ENCODE measurements at places on chromosomes 7 and 10.

DNA sequence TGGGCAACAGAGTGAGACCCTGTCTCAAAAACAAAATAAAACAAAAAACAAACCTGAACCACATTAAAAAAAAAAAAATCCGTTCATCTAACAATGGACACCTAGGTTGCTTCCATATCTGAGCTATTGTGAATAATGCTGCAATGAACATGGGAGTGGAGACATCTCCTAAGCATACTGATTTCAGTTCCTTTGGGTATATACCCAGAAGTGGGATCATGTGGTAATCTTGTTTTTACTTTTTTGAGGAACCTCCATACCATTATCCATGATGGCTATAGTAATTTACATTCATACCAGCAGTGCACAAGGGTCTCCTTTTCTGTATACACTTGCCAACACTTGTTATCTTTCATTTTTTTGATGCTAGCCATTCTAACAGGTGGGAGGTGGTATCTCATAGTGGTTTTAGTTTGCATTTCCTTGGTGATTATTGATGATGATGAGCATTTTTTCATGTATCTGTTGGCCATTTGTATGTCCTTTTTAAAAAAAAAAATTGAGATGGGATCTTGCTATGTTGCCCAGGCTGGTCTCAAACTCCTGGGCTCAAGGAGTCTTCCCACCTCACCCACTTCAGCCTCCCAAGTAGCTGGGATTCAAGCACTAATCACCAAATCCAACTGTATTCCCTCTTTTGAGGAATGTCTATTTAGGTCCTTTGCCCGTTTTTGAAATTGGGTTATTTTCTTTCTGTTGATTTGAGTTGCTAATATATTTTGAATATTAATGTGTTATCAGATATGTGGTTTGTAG, 17.5 kb downstream of the CDK13 start:
- no peak for DNase-seq

DNA sequence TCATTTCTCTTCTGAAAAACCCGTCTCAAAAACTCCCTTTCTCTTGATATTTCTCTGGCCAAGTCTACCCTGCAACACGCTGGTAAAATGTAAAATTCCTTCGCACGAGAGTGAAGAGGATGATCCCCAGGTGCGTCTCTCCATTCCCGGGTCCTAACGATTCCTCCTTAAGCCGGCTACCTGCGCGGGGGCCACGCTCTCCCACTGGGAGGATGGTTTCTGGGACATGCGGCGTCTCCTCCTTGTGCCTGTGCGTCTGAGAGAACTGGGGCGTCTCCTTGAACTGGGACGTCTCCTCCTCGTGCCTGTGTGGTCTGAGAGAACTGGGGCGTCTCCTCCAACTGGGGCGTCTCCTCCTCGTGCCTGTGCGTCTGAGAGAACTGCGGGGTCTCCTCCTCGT, 149.9 kb downstream of the WDR37 start:
- no peak for DNase-seq

DNA sequence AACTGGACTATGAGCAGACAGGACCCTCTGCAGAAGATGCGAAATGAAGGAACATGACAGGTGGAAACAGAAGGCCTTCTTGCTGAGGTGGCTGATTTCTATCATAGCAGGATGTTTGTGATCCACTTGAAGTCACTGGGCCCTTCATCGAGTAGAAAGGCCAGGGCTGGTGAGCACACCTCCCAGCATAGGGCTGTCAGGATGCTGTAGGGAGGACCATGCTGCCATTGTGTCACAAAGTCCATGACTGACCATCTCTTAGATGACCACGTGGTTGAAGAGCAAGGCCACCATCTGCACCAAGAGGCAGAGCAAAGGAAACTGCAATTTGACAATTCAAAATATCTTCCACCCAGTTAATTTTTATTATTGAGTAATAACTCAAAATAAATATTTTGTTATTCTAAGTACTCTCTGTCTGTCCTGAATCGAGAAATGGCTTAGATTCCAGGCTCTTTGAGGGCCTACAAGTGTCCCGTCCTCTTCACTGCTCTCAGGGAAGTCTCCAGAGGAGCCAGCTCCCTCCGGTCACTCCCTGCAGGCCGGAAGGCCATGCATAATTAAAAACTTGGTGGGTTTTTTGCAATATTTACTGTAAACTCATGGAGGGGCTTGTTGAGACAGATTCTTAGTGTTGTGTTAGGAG, 249.3 kb upstream of the ZMIZ1 start:
- no peak for DNase-seq

- DNase-seq, result no peak
Measured at GRCh38 chr10:13921941-13922340, 335.2 kb downstream of the PRPF18 start.

GRCh38 chr7:103680161-103681144, 234.4 kb upstream of the SLC26A5 start:
- DNase-seq, result no peak

DNA sequence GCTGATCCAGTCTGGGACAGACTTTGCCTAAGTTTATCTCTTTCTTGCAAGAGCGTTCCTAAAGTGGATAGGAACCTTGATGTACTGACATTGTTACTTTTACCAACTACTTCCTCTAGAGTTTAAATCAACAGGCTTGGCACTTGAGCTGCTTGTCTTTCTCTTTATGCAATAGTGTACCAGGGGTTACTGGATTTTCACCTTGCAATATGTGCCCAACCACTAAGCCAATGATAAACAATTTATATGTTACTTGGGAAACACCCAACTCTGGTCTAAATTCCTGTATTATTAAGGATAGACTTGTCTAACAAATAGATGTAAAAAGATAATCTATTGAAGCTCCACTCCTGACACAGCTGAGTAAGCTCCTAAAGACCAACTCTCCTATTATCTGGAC, 470.2 kb downstream of the SH2D4B start:
- DNase-seq, result no peak

DNA sequence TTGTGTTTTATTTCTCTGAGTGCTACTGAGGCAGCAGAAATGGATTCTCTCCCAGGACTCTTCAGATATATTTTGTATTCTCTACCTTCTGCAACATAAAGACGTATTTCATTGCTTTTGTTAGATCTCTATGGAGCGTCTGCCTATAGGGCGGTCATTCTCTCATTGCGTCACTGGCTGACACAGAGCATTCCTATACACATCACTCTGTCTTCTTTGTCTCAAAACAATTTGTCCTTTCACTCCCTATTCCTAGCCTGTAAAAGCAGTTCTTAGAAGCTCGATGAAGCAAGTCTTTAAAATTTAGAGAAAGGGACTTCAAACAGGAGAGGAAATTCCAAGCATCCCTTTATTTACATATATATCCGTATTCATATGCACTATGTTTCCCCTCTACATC, 120.6 kb downstream of the CPED1 start:
- no peak for DNase-seq

DNA sequence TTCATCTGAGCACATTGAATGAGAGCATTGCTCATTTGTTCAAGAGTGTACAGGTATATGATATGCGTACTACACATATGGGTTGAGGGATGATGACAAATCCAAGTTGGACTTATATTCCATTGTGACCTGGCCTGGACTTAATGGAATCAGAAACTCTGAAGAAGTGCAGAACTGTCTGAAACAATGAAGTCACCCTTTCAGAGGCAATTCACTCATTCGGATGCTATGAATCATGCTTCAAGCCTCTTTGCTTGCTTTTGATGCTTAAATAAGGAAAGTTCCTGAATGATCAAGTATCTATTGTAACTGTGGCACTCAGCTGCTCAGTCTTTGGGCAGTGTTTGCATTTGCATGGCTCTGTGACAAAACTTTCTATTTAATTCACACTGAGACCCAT, 93.4 kb downstream of the ZNF365 start:
- DNase-seq, result no peak

- no peak for DNase-seq
Measured at GRCh38 chr7:128815289-128815942, 14.8 kb upstream of the FLNC start.

DNA sequence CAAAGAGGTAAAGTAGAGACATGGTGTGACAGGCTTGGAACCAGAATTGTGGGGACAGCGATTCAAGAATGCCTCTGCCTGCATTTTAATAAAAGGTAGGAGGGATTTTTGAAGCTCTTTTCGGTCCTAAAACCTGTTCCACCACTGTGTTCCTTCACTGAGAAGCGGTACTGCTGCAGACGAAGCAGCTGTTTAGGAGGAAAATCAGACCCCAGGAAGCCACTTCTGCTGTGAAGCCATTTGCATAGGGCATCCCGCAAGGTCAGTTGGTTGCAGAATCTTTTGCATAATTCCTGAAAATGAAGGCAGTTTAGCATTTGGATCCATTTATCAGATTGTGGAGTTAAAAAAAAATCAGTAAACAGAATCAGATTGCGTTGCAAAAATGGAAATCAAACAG, 183.3 kb upstream of the PRKCQ start:
- DNase-seq, result no peak

DNA sequence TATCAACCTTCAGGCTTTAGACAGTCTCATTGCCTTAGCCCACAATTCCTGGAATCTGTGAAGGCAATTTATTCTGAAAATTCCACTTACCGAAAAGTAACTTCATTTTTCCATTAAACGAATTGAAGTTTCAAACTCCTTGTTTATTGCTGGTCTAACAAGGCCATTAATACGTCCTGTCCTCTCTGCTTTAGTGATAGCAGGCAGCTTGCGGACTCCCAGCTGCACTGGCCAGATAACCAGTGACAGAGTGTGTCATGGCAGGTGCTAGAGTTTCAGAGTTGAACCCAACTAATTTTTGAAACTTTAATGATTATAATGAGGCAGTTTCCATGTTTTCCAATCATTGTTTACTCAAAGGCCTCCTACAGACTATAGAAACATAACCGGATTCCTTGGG, 31.1 kb downstream of the LOXL4 start:
- no peak for DNase-seq

DNA sequence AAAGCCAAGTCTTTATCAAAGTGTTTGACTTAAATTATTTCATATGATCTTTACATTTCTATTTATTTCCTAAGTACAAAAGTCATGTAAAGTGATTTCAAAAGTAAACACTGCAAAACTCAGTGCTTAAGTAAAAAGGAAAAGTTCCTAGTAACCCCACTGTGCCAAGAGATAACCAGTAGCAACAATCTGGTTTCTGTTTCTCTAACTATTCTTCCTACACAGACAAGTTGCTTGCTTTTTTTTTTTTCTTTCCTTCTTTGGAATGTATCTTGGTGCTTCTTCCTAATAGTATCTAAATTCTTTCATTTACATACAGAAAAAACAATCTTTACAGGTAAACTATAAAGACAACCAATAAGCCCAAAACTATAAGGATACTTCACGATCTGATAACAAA, 3.1 kb downstream of the JCAD start:
- no peak for DNase-seq

DNA sequence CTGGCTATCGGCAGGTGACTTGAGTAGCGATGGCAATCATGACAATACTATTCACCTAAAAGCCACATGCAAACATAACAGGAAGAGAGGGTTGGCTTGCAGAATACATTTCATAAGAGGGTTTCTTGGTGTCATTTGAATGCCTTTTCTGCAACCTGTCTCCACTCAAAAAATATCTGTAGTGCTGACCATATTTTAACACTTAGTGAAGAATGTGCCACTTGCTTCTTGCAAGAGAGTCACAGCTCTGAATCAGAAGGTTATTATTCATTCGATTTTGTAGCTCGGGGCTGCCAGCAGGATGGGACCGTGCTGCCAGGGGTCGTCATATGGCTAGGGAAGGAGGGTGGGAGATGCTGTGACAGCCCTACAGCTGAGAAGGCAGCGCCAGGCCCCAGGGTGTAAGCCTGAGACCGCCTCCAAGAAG, 152.0 kb upstream of the PITRM1 start:
- DNase-seq, result no peak

DNA sequence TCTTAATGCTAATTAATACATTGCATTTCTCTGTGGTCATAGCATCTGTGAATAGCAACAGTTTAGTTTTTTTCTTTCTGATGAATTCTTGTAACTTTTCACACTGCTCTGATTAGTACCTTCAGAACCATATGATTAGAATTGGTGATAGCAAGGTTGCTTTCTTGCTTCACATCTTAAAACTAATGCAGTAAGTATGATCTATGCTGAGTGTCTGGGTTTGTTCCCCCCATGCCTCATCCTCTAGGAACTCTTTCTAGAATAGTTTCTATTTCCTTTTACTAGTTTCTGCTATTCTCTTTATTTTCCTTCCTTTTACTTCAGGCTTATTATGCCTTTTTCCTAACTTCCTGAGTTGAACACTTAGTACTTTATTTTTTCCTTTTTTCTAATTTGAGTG, 32.4 kb downstream of the TES start:
- DNase-seq, result no peak

DNA sequence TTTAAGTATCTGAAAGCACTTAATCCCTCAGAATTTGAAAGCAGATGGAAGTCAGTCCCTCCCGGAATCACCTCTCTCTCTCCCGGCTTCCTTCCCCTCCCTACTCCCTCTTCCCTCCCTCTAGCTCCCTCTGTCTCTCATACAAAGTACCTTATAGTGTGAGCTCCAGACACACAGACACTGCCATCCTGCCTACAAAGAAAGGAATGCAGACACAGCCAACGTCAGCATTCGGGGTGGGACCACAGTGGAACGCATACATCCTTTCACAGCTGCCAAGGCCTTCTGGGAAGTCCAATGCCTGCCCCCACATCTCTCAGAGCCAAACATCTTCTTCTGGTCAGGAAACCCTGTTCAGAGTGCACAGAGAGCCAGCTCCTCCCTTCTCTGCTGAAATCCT, 9.3 kb downstream of the NOD1 start:
- DNase-seq, result no peak

DNA sequence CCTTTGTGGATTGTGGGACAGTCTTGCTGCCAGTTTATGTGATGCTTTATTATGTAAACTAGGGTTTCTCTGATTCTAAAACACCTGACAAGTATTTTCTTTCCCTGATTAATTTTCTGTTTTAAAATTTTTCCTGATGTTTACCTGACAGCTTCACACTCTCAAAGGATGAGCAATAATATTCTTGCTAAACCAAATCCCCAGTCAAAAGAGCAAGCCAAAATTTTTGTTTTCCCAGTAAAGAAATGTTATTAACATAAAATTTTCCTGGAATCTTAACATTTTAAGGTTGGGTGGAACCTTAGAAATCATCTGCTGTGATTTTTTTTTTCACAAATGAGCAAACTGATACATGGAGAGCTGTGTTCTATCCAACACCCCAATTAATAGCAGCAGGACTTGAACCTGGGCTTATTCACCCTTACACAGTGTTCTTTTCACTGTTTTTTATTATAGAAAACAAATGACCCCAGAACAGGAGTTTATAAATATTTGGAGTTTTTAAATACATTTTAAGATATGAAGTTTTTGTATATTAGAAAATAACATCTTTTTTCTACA, 185.2 kb upstream of the VIPR2 start:
- DNase-seq, result no peak

DNA sequence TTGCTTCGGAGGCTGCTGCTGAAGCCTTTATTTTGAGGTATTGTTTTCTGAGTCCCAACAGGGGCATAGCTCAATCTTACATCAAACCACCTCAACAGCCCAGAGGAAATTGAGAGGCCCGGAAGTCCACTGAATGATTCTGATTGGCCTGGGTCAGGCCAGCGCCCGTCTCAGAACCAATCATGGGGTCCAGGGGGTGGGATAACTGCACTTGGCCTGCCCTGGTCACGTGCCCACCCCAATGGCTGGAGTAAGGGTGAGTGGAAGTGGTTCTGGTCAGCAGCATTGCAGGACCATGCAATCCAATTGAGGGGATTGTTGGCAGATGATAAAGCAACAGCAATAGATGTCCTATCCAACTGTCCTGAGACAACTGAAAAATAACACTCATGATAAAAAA, 190.6 kb downstream of the HERPUD2 start:
- DNase-seq, result no peak

Data from stimulated activated CD4-positive, alpha-beta T cell treated with anti-CD3 and anti-CD28 coated beads, Interleukin-1b, Interleukin-23, amount 100 ng/mL, for 1 hour (primary cell).